ENCODE measurements at places on chromosomes 3 and 15.

- DNase-seq = no peak
Measured at GRCh38 chr3:19272296-19272695, 124.0 kb downstream of the KCNH8 start.

DNA sequence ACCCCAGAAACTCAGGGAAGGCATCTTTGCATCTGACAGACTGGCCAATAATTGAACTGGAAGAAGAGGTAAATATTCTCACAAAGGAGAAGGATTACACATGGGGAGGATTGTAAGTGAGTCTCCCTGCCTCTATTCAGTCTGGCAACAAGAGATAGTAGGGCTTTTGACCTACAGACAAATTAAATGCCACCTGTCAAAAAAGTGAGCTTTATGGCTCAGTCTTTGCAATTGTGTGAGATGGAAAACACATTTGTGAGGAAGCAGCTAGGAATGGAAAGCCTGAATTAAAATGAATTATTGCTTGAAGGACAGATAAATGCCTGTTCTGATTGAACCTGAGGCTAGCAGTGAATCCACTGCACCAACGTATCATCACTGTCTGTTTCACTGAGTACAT lies 173.3 kb upstream of the GOLIM4 start:
- no peak for DNase-seq

GRCh38 chr3:33426068-33426467 lies 14.1 kb downstream of the UBP1 start:
- DNase-seq = no peak

DNA sequence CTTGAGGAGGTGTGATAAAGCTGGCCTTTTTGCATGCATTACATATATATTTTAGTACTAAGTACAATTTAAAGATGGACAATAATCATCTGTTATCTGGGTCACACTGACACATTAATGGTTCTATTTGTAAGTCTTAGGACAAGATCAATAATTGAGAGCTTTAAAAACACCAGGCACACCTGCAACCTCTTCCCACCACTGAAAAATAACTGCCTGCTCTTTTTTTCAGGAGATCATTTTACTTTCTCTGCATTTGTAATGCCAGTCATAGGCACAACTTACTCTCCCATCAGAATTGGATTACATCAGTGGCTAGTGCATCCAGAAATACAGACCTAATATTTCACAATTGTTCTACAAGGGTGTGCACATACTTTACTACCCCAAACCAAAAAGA lies 149.8 kb downstream of the MECOM start:
- no peak for DNase-seq

DNA sequence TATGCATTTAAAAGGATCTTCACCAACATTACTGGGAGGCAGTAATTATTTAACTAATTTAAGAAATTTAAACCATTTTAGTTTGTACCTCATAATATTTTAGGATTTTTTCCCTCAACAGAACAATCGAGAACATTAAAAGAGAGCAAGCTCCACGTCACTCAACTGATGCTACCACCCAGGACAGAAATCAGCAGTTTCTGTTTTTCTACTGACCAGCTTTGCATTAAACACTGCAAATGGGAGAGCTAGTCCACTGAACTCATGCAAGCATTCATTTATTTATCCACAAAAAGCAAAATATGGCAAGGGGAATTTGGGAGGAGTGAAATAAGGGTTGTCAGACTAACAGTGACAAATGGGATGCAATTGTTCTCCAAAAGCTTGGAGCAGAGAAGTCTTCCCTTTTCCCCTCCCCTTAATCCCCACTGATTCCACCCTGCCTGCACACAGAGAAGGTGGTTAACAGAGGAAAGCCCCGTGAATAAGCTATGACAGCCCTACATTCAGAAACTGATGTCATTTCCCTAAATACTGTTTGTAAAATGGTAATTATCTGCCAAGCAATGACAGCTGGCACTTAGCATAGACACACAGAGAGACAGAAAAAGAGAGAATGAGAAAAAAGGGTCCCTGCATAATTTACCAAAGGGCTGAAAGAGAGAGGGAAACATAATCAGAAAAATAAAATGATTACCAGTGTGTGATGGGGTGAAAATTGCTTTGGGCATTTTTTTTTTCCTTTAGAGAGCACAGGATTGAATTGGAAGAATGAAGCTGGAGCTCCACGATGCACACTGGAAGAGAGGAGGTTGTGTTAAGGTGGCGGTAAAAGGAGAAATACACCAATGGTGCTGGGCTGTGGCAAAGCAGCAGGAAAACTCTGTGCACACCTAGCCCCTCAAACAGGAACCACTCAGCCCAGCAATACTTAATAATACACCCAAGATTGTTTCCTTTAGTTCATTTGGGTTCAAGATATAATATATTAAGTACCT lies 777.4 kb downstream of the TUSC7 start:
- DNase-seq = no peak

- no peak for DNase-seq
Measured at GRCh38 chr15:24962880-24963279, 8.1 kb downstream of the SNRPN start.

- no peak for DNase-seq
Measured at GRCh38 chr15:66404532-66404931, 17.8 kb downstream of the MAP2K1 start.

- peak; percentile 30 for DNase-seq
Measured at GRCh38 chr3:113626503-113627371, 69.7 kb downstream of the USF3 start.

DNA sequence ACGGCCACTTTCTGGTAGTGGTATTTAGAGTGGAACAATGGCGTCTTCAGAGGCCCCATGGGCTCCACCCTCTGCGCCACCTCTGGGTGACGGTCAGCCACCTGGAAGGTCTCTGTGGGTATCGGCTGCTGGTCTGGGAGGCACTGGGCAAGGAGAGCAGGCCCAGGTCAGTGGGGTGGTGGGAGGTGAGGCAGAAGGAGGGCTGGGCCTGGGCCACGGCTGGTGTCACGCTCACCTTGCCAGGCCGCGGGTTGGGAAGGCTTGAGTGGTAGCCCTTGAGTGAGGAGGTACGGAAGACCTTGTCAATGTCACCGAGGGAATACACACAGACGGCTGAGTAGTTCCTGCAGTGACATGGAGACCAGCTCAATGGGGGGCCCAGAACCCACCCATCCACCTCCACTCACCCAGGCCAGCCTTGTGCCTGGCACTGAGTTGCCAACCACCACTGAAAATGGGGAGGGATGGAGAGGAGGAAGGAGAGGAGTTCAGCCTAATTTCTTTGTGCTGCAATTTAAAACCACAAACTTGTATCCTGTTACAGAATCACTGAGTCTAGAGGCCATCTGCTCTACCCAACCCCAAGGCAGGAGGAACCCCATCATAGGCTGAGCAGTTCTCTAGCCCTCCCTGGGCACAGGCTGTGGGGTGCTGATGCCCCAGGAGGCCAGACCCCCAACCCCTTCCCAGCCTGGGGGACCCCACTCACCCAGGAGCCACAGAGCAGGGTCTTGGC lies 19.0 kb downstream of the SEMA7A start:
- peak; percentile 6 for DNase-seq

GRCh38 chr3:191263365-191263764 lies 64.3 kb downstream of the OSTN start:
- no peak for DNase-seq

DNA sequence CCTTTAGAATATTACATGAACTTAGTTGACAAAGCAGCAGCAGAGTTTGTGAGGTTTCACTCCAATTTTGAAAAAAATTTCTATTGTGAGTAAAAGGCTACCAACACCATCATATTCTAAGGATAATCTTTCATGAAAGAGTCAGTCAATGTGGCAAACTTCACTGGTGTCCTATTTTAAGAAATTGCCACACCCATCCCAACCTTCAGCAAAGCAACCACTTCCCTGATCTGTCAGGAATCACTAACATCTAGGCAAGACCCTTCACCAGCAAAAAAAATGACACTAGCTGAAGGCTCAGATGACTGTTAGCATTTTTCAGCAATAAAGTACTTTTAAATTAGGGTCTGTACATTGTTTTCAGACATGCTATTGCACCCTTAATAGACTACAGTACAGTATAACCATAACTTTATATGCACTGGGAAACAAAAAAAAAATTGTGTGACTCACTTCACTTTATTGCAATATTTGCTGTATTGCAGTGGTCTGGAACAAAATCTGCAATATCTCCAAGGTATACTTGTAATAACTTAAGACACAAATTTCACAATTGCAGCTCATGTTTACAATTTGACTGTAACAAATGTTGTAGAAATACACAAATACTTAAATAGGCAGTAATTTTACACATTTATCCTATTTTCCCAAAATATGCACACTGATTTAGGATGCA lies 38.9 kb upstream of the ALCAM start:
- no peak for DNase-seq

DNA sequence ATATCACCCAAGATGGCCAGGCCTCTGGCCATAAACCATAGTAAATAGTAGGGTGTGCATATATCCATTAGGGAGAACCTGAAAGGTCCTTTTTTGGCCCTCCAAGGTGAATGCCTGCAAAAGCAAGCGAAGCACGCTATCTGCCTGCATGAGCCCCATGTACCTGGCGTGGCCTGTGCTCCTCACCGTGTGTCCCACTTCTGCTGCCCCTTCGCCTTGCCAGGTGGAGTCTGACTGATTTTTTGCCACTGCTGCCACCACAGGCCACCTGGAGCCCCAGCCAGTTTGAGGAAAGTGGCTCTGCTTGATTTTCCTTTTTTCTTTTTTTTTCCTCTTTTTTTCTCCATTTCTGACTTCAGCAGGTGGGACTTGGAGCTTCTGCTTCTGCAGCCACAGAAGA lies 139.7 kb downstream of the SNRPN start:
- DNase-seq = no peak

DNA sequence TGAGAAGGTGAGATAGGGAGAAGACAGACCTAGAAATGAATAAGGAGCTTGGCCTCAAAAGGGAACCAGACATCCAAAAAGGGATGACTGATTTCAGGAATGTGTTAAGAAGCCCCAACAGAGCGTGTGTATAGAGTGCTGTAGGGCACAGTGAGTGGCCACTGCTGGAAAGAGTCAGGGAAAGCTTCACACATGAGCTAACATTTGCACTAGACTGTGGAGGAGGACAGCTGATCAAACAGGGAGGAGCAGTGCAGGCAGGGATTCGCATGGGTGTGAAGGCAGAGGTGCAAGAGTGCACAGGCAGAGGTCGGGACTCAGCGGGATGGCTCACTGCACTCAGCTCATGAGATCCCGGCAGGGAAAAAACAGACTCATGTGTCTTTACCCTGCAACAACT lies 61.8 kb downstream of the NPTN start:
- DNase-seq = no peak

DNA sequence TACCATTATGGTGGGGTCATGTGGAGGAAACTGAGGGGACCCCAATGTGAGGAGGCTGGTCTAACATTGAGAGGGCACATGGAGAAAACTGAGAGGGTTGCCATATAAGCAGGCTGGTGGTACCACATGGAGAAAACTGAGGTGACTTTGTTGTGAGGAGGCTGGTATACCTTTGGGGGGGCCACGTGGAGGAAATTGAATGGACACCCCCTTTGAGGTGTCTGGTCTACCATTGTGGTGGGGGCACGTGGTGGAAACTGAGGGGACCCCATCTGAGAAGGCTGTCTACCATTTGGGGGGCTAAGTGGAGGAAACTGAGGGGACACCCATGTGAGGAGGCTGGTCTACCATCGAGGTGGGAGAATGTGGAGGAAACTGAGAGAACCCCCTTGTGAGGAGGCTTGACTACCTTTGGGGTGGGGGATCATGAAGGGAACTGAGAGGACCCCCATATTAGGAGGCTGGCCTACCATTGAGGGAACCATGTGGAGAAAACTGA lies 163.8 kb downstream of the FBLN2 start:
- DNase-seq = no peak

DNA sequence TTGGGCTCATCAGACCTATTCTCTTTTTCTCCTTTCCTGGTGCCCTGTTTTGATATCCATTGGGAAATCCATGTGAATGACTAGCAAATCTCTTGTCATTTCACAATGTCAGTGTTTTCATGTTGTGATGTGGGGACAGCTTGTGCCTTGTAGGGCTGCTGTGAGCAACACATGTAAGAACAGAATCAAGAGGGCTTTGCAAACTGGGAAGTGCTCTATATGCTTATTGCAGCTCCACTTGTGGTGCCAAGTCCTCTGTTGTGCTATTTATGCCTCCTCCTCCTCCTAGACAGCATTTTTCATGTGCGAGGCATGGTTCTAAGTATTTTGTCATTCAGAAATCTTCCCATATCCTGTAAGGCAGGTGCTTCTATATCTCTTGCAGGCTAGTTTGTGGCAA lies 56.4 kb downstream of the ZNF621 start:
- DNase-seq = no peak

- no peak for DNase-seq
Measured at GRCh38 chr15:100780208-100780800, 99.3 kb upstream of the ALDH1A3 start.

GRCh38 chr3:30747771-30748281 lies 141.4 kb downstream of the TGFBR2 start:
- DNase-seq = no peak

DNA sequence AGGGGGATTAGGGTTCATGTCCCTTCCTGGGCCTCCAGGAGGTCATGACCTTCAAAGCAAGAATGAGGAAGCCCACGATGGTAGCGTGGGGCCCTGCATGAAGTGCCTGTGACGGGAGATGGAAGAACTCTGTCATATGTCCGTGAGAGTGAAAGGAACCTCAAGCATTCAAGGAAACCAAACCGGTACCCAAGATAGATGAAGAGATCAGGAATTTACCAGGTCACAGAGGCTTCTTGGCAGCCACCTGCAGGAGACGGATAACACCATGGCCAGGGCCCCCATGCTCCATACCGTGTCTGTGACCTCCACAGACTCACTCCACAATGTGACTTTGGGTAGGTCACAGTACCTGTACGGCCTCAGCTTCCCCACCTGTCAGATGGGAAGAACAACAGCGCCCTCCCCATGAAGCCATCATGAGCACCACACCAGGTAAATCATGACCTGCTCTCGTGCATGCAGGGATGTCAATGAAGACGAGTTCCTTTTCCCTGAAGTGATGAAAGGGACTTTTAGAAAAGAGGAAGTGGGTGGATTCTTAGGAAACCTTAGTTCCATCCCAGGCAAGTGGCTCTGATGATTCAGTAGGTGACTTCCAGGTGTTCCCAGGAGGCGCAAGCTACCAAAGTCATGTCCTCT lies 23.3 kb upstream of the CYP11A1 start:
- no peak for DNase-seq

GRCh38 chr15:92048739-92049138 lies 195.2 kb downstream of the SLCO3A1 start:
- no peak for DNase-seq

GRCh38 chr15:100727291-100727851 lies 125.0 kb downstream of the ASB7 start:
- DNase-seq = no peak

All from NCI-H2171 (cell line).